GM12878 (cell line): ENCODE measurements at places on chromosomes 12 and 14. TPM values are rescaled to one million over a fixed set of nuclear protein-coding genes. Genes with fewer than 3 reads are reported as not detected.

- DNase-seq = no peak
Observed at GRCh38 chr14:73124180-73124894, 12.0 kb upstream of the PSEN1 start.

Gene PPP1R36
- not detected in 2 replicates for total RNA-seq

GRCh38 chr14:78836777-78837176 lies 666.6 kb downstream of the NRXN3 start:
- peak; percentile 17 for DNase-seq

Gene COPS7A
- total RNA-seq = 42.1 and 48.4 TPM in 2 replicates

- no peak for DNase-seq
Observed at GRCh38 chr12:76554405-76555230, 5.0 kb downstream of the OSBPL8 start.

DNA sequence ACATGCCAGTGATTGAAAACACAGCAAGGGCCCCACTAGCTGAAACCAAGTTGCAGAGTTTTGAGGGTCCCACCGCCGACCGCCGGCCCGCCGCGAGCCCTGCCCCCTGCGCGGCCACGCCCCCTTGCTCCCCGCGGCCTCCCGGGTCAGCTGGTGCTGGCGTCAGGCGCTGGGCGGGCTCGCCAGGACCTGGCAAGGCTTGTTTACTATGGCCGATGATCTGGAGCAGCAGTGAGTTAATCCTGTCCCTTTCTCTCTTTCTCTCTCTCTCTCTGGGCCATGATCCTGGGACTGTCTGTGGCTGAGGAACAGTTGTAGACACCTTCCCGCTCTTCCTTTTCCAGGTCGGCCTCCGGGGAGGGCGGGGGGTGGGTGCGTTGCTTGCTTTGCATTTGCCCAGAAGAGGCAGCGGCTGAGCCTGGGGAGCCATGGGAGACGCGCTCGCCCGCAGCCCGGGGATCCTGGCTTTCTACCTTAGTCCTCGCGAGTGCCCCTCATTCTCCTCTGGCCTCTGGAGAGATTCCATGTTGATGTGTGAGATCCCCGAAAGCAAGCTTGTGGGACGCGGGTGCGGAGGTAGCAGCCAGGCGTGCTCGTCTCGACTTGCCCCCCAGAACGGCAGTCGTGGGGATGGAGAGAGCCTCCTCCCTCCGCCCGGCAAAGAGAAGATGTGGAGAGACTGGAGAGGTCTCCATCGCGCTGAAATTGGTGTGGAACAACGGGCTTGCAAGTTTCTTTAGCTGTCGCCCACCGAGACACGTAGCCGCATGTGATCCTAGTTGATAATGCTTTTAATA lies at the start of gene ABHD4:
Gene ABHD4, plus strand, starts transcription at position 202 of the 797 bp plus-strand sequence. Its CDS starts 7 bp downstream, at position 209.
- no peak for DNase-seq

Gene AMDHD1
- total RNA-seq = 0.15 TPM in 1 of 2 replicates, not detected in the other

- no peak for DNase-seq
Observed at GRCh38 chr12:39989501-39989900, 116.4 kb downstream of the SLC2A13 start.

GRCh38 chr12:132747896-132748295 lies 13.7 kb downstream of the ANKLE2 start:
- no peak for DNase-seq

GRCh38 chr12:3038166-3038565 lies 39.0 kb upstream of the TSPAN9 start:
- DNase-seq = no peak

DNA sequence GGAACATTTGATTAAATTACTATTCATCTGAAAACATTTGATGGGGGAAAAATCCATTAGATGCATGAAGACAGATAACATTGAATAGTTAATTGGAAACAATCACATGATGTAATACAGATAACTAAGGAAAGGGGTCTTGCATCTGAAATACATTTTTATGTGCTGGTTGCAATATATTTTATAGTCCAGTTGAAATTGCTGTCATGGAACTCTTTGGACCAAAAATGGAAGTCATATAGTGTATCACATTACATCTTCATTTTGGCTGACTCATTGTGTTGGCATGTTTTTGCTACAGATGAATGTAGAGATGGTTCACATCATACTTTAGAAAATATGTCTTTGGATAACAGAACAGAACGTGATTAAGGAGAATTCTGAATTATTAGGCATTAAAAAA lies 43.0 kb upstream of the GNPNAT1 start:
- DNase-seq = no peak

Gene TAS2R10
- total RNA-seq = 0.37 and 0.54 TPM in 2 replicates

Gene VDR
- total RNA-seq = 3.0 and 3.8 TPM in 2 replicates

Gene CMA1
- not detected in 2 replicates for total RNA-seq

Gene CRACR2A
- total RNA-seq = 18.0 and 18.2 TPM in 2 replicates

DNA sequence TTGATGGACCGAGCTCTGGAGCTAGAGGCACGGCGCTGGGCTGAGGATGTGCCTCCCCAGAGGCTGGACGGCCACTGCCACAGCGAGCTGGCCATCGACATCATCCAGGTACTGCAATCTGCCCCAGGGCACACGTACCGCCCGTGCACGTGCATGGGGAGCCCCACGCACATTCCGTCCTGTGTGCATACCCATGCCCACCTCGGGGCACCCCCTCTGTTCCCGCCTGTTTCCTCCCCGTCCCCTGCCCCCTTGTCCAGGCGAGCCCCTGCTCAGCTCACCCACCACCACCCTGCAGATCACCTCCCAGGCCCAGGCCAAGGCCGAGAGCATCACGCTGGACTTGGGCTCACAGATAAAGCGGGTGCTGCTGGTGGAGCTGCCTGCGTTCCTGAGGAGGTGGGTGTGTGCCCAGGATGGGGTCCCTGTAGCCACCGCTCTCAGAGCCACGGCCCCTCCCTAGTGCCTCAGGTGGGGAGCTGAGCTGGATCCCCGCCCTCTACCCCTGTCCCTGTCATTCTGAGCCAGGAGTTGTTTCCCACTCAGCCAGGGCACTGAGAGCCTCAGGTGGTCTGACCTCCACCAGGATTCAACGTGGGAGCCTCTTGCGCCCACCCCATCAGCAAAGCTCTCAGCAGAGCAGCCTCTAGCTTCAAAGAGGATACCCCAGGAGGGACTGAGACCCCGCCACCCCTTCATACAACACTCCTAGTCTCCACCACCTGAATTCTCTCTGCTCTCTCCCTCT lies 6.9 kb downstream of the TNFAIP2 start:
- DNase-seq = no peak

Gene MORN3
- total RNA-seq = 0.15 and 0.19 TPM in 2 replicates

- DNase-seq = no peak
Observed at GRCh38 chr14:76868454-76869170, 42.4 kb downstream of the LRRC74A start.

GRCh38 chr12:117507548-117507947 lies 146.1 kb upstream of the NOS1 start:
- DNase-seq = no peak

Gene REM2
- 0.66 and 0.69 TPM in 2 replicates for total RNA-seq

- no peak for DNase-seq
Observed at GRCh38 chr14:88346048-88346639, 23.1 kb upstream of the KCNK10 start.
